ENCODE measurements at places on chromosomes 7 and 10.

DNA sequence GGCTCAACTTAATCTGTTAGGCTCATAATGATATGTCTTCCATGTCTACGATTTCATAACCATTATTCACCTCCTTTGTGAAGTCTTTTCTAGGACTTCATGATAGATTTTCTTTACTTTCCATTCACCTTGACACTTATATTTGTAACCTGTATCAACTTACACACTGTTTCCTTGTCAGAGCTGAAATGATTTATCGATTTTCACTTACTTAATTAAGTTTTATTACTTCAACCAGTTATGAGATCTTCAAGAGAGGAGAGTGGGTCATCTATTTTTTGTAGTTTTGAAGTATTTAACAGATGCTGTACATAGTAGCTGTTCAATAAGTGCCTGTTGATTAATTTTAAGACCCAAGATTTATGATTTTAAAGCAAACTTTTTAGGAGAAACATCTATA lies 37.4 kb downstream of the VTI1A start:
- no peak for DNase-seq

DNA sequence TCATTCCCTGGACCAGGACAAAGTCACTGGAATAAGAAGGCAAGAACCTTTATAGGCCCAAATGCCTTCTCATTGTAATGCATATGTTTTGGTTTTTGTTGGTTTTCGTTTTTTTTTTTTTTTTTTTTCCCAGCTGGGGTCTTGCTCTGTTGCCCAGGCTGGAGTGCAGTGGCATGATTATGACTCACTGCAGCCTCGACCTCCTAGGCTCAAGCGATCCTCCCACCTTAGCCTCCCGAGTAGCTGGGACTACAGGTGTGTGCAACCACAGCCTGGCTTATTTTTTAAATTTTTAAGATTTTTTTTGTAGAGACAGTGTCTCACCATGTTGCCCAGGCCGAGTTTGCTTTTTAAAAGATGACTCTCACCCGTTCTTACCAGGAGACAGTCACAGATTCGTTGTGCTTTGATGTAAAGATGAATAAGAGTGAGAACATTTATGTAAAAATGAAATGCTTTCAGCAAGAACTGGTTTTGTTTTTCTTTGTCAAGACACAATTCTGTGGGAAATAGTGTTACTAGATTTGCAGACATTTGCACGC lies 7.6 kb downstream of the IQCE start:
- no peak for DNase-seq

GRCh38 chr7:109259151-109259550 lies 689.5 kb downstream of the DNAJB9 start:
- DNase-seq, result no peak

GRCh38 chr7:30979027-30979426 lies 15.3 kb downstream of the GHRHR start:
- DNase-seq, result no peak

- no peak for DNase-seq
Measured at GRCh38 chr10:58440484-58440883, 55.3 kb downstream of the TFAM start.

DNA sequence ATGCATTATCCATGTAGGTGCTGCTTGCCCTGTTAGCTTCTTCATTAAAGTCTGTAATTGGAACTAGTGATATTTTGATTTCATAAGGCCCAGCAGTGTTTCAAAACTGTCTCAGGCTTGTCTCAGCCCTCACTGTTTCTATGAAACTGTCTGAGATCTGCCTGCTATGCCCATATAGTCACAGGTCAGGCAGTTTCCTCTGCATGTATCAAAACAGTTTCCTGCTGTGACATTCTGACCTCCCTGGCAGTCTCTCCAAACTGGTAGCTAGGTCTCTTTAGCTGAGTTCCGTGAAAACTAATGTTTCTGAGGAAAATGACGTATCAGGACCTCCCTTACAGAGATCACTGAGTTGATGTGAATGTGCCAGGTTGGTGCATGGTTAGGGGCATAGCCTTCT lies 18.9 kb upstream of the SEMA3D start:
- no peak for DNase-seq

GRCh38 chr10:133080683-133081040 lies 7.1 kb upstream of the ADGRA1 start:
- DNase-seq, result no peak

- peak; percentile 55 for DNase-seq
Measured at GRCh38 chr10:87092376-87092860, 2.2 kb downstream of the GLUD1 start.

DNA sequence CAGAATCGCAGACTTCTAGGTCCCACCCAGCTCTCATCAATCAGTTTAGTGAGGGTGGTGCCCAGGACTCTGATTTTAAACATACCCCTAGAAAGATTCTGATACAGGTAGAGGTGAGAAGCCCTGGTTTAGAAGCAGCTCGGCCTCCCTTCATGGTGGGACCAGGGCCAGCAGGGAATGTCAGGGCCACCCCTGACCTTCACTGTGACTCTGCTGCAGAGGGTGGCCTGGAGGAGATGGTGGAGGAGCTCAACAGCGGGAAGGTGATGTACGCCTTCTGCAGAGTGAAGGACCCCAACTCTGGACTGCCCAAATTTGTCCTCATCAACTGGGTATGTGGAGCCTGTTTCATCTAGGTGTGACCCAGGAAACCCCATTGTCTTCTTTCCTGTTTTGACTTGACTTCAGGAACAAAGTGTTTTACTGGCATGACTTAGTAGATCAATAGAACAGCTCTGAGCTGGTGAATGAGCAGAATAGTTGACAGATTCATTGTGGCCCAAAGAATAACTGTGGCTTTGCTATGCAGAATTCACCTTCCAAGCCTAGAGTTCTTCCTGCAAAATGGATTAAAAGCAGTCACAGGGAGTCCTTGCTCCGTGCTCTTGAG lies 7.2 kb downstream of the DBNL start:
- DNase-seq, result no peak

DNA sequence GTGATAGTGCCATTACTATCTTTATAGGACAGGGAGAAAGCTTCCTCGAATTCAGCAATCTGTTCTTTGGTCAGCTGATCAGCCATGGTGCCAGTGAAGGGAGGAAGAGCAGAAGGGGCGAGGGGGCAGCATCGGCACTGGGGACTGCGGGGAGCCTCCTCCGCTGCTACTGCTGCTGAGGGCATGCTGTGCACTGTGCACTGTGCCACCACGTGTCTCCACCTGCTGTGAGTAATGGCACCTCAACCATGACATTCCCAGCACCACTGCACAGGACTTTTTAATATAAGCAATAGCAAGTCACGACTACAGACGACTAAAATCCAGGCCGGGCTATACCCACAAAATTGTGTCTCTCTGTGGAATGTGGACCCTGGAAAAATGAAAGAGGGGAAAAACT lies 105.0 kb upstream of the LANCL2 start:
- DNase-seq, result no peak

GRCh38 chr7:124989911-124990310 lies 60.3 kb upstream of the POT1 start:
- no peak for DNase-seq
